ENCODE measurements at places on chromosomes 1 and 21. TPM values are rescaled to one million over a fixed set of nuclear protein-coding genes. Genes with fewer than 3 reads are reported as not detected.

GRCh38 chr1:77415579-77415978 is 133.8 kb downstream of the AK5 start:
- no peak for DNase-seq

GRCh38 chr1:243568793-243569192 is 281.2 kb downstream of the AKT3 start:
- DNase-seq: no peak

DNA sequence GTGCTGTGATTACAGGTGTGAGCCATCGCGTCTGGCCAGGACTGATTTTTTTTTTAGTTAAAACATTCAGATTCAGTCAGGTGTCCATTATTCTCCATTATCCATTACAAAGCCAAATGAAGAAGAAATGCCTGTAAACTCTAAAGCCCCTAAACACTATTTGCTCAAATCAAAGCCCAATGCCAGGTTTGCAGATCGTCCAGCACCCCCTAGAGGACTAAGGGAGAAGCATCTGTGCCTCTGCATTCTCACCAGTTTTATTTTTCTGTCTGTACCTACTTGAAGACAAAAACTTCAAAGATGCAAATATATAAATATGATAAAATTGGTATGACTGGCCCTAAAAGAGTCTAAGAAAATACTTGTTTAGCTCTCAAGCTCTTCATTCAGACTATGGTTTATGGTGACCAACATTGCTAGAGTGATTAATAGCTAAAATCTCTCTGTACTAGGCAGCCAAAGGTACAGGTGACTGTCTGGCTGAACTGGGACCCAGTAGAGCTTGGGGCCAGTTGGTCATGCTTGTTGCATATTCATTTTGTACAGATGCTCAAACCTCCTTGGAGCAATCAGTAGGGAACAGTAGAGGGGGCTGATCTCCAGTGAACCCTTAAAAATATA is 138.4 kb downstream of the SYT2 start:
- DNase-seq: no peak

DNA sequence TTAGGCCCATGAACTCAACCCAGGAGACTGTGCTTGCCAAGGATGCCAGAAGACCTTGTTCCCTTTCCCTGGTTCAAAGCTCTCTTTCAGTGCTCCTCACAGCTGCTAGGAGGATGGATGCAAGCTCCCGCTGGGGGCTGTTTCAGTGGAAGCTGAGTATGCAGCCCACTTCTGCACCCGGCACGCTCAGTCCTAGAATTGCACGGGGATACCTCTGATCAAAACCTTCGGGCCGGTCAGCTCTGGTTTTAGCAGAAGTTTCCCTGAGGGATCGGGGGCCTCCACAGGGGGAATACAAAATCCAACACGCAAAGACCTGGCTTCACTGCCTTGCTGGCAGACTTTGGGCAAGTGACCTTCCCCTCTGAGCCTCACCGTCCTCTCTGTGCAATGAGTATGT is 4.2 kb upstream of the SSBP3 start:
- no peak for DNase-seq

GRCh38 chr1:31843506-31843905 is 27.7 kb upstream of the SPOCD1 start:
- no peak for DNase-seq

Gene OR2L8
- not detected for total RNA-seq

GRCh38 chr1:2160451-2161300 is 33.9 kb downstream of the FAAP20 start:
- DNase-seq: no peak

DNA sequence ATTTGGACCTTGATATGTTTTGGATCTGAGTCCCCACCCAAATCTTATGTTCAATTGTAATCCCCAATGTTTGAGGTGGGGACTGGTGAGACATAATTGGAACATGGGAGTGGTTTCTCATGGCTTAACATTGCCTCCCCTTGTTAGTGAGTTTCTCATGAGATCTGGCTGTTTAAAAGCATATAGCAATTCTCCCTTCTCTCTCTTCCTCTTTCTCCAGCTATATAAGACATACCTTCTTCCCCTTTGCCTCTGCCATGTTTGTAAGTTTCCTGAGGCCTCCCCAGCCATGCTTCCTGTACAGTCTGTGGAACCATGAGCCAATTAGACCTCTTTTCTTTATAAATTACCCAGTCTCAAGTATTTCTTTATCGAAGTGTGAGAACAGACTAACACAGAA is 692.4 kb downstream of the KCNT2 start:
- DNase-seq: no peak

DNA sequence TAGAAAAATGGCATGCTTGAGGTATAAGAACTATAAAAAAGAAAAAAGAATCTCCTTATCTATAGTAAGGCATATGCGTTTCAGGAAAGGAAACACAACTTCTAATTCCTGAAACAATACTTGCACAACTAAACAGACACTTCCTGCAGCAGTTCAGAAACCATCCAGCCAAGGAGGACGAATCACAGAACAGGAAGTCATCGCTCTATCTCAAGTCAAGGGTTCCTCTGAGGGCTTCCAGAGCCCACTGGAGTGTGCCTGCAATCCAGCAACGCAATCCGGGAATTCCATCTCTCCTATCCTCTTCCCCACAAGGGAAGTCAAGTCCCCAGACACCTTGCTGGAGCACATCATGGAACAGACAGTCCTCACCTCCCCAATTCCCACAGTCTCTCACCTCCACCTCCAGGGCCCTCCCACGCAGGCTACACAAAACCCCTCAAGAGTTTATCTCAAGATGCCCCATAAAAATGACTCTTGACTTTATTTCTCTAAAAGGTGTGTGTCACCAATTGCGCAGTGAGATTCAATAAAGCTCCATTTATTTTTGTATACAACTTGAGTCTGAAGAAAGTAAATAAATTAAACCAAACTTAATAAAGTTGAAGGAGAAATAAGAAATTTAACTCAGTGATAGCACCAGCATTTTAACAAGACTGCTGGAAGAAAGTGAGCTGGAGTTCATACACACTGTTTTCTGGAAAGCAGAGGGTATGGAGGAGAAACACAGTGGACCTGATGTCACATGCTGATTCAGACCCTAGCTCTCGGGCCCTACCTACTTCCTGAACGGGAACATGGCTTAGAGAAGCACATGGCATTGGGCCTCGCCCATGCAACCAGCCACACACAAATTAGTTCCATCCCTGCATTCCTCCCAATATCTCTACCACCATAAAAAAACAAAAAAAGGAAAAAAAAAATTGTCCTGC is 39.9 kb downstream of the SIPA1L2 start:
- no peak for DNase-seq
